ENCODE measurements at places on chromosomes 3 and 15.

- DNase-seq: no peak
Measured at GRCh38 chr15:42046597-42046996, 25.8 kb upstream of the PLA2G4E start.

GRCh38 chr3:18044971-18045880, 302.8 kb upstream of the TBC1D5 start:
- DNase-seq: no peak

DNA sequence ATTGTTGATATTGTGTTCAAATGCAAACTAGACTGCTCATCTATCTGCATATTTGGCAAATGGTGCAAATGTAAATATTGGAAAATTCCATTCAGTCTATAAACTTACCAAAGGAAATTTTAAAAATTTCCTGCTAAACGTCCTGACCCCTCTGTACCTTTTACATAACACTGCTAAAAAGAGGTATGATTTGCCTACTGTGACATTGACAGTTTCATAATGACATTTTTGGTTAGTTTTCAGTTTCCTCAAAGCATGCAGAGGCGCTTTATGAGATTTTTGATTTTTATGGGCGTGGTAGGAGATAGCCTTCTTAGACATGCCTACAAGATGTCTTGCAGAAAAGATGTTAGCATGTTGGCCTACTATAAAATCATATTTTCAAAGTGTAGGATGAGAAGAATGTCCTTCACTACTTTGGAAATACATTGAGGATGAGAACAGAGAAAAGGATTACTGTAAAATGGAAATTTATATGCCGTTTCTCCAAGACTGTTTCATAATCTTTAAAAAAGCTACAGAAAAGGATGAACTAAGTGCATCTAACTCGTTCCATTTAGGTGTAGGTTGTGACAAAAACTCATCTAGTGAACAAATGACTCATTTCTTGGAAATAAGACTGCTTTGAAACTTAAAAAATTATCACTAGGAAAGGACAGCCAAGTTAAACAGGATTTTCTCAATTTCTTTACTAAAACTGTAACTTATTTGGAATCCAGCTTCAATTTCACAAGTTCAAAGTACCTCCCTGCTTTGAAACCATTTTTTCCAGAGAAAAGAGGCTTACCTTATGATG, 14.5 kb upstream of the ISLR start:
- DNase-seq: no peak

DNA sequence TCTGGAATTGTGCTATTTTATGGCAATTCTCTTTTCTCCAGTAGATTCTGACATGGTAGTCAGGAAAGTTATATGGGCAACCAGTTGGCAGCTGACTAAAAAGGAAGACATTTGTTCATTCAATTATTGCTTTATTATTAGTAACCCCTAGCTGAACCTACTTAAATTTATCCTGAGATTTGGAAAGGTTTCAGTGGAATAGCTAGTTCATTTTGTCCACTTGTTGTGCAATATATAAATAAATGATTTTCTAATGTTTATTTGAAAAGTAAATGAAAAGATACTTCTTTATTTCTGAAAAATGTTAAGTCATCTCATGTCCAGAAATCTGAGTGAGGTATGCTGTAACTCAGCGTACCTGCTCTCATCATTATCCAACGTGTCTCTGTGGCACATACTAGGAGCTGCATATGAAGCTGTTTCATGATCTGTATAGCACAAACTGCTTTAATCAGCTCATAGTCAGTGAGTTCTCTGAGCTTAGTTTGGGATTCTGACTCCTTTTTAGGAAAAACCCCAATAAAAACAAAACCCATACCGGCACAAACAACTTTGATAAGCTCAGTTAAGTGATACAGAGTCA, 35.9 kb downstream of the RARB start:
- no peak for DNase-seq

DNA sequence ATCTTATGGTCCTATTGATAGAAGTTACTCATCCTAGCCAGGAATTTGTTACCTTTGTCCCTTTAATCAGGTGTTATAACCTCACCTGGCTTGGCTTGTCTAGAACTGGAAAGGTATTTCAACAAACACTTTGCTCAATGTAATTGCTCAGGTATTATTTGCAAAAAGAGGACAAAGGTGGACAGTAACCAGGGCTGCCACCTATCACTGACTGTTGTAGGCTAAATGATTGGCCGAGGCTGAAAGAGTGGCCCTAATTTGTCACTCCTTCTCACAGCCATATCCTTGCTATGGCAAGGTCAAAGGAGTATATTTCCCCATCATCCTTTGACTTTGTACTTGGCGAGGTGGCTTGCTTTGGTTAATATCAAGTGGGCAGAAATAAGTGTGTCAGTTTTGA, 2.7 kb upstream of the SELENOS start:
- no peak for DNase-seq

DNA sequence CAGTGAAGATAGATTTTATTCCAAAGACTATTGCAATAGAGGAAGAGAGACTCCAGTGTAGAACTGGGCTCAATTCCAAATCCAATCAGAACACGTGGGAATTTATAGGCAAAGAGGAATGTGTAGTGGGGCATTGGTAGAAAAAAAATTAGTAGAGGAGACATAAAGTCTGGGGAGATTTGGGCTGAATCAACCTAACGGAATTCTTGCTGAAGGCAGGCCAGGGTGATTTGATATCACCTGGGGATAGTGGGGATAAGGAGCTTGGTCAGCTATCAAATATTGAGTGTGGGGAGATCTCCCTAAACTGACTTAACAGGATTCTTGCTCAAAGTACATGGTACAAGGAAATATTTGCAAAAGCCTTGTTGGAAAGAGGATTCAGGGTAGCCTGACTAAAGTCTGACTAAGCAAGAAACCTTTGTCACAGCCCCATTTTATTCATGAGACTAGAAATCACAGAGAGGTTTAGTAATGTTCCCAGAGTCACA, 29.6 kb downstream of the SST start:
- DNase-seq: no peak

- DNase-seq: no peak
Measured at GRCh38 chr3:25427563-25427941, 511 bp upstream of the RARB start.

- DNase-seq: no peak
Measured at GRCh38 chr15:69666441-69666882, 213.8 kb downstream of the RPLP1 start.

DNA sequence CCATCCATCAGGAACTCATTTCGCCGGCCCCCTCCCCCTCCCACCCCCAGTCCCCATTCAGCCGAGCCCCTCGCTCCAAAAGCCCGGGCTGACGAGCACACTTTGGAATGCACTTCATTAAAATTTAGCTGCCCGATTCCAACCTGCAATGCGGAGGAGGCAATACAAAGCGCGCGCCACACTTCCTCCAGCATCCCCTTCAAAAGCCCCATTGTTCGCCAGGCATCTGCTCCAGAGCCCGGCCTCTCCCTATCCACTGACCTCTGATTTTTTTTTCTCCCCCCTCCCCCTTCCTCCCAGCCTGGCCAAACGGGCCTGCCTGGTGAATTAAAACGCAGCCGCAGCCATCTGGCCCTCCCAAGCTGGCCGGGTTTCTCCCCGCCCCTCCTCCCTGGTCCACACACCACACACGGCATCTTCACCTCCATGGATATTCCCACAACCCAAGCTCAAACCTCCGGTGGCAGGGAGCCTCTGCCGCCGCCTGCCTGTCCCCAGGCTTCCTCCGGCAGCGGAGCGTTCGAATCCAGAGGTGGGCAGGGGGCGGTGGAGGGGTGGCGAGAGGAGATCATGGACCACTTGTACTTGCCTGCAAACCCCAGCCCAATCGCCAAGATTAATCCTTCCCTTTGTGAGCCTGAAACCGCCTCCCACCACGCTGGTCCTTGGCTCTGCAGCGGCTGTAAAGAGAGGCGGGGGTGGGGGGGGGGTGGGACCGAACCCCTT, 441.3 kb downstream of the MAGI1 start:
- DNase-seq: no peak

- DNase-seq: no peak
Measured at GRCh38 chr3:131597816-131598215, 95.0 kb upstream of the MRPL3 start.

Measured in T-helper 1 cell (primary cell).